ENCODE measurements at places on chromosomes 6 and 20. TPM values are rescaled to one million over a fixed set of nuclear protein-coding genes. Genes with fewer than 3 reads are reported as not detected.

- peak; percentile 87 for DNase-seq
Observed at GRCh38 chr6:64013011-64013410, 377.4 kb downstream of the PHF3 start.

DNA sequence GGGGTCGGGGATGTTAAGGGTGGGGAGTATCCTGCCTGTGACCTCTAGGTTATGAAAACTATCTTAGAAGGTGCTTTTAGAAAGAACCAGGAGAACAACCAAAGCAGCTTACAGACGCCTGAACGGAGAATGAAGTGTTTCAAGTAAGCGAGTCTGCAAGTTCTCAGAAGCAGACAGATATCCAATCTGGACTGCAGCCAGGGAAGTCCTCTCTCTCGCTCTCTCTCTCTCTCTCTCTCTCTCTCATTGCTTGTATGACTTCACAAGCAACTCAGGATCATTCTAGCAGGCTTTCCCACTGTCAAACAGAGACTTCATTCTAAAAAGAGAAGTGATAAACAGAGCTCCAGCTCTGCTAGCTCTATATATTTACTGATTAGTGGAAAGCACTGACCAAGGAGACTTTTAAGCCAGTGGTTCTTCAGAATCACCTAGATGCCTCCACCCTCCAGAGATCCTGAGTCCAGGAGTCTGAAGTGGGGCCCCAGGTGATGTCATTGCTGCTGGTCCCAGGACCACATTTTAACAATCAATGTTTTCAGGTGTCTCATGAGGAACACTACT is 6.0 kb downstream of the TCF21 start:
- DNase-seq, result no peak

DNA sequence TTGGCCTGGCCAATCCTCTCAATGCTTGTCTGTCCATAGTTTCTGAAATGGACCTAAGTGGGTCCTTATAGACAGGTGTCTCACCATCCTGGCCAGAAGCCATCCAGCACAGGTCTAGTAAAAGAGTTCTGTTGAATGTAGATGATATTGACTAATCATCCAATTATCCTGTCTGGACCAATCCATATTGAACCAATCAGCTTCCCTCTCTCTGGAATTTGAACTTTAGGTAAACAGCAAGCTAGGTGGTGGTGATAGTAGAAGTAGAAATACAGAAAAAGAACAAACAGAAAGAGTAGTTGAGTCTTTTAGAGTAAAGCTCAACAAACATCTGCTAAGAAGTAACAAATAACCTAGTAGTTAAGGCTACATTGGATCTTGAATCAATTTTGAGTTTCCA is 9.5 kb upstream of the PNRC1 start:
- no peak for DNase-seq

- no peak for DNase-seq
Observed at GRCh38 chr6:12229332-12229731, 60.8 kb upstream of the EDN1 start.

GRCh38 chr6:72348926-72349325 is 272.9 kb upstream of the KCNQ5 start:
- no peak for DNase-seq

DNA sequence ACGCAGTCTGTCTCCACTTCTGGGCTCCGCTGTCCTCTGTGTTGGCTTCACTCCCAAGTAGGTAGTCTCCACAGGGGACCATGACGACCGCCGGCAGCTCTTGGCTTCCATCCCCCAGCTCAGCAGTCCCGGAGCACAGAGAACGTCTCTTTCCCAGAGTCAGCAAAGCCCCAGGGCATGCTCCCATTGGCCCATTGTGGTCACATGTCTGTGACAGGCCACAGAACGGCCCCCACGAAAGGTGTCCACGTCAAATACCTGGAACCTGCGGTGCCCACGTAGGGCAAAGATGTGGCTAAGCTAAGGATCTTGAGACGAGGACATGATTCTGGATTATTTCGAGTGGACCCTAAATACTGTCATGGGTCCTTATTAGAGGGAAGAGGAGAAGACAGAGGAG is 438.4 kb upstream of the SULF2 start:
- no peak for DNase-seq

- DNase-seq, result no peak
Observed at GRCh38 chr6:166423781-166424180, 41.0 kb upstream of the MPC1 start.

DNA sequence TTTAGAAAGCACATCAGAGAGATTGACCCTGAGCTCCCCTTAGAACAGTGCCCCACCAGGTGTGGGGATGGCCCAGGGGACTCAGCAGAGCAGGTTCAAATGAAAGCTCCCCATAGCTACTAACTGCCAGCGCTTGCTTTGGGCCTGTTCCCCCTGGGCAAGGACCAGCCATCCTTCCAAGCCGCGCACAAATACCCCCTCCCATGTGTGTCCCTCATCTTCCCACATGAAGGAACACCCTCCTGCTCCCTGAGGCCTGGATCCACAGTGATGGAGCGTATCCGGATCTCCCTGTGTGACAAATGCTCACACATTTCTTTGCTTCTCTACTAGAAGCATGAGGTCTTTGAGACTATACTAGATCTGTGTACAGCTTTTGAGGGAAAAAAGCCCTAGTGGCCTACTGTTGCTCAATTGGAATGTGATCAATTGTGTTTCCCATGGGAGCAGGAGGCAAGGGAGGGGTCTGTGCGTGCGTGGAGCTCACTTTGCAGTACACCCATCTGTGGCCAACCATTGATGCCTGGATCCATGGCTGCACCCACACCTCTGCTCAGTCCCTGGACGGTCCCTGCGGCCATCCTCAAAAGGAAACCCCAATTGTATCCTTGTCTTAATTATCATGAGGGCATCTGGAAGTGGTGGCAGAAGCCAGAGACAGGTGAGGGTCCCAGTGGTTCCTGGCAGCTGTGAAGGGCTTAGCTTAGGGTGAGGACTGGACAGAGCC is 1.4 kb upstream of the RAET1G start:
- DNase-seq, result no peak

Gene ADGB
- total RNA-seq, result not detected

Gene GJA10
- not detected for total RNA-seq

Gene CST9
- total RNA-seq, result not detected

Gene PABPC1L
- total RNA-seq, result 10.3 TPM

Gene PARD6B
- total RNA-seq, result 82.5 TPM

Gene HLA-DPB1
- not detected for total RNA-seq

Gene SLC35D3
- not detected for total RNA-seq

Measured in Caki2 (cell line).